Stimulated activated CD4-positive, alpha-beta T cell treated with anti-CD3 and anti-CD28 coated beads, Interleukin-2, amount 100 ng/mL, for 24 hours (primary cell): ENCODE measurements at places on chromosomes 1 and 21.

DNA sequence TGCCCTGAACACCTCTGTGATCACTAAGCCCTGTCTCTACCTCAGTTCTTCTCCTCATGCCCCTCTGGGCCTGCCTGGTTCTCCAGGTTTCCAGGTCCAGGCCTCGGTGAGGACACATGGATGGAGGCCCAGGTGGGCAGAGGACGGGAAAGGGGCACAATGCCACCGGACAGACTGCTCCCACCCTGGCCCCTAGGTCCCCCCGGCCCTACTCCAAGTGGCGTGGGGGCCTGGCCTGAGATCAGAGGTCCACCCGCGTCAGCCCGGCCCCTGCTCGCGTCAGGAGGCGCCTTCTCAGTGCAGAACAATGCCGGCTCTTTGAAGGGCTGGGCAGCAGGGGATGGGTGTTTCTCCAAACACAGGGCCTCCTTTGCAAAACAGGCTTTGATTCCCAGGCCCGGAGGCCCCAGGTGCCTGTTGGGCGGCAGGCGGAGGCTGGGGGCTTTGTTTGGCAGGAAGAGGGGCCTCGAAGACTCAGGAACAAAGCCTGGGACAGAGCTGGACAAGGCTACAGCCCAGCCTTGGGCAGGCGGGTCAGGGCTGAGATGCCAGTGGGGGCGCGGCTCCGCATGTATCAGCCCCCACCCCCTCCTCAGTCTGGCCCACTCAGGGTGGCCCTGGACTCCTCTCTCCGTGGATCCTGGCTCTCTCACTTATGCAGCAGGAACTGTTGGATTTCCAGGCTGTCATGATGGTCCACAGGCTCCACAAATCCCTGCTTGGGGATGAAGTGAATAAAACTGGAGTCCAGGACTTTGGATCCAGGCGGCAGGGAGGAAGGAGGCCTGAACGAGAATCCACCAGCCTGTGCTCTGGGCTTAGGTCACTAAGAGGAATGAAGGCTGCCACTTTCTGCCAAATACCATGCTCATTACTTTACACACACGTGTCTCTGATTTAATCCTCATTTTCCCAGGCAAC is 77.4 kb upstream of the SLC2A1 start:
- DNase-seq: no peak

- DNase-seq: no peak
These were observed 50.5 kb upstream of the ZYG11A start for GRCh38 chr1:52792036-52792435.

- DNase-seq: no peak
These were observed 179.4 kb downstream of the TGFB2 start for GRCh38 chr1:218524526-218524925.

- peak; percentile 98 for DNase-seq
These were observed at the start of gene RSBN1 for GRCh38 chr1:113811888-113812660. Gene RSBN1 (minus strand): TSS chr1:113812476. CDS start chr1:113812412, 64 bp downstream.

DNA sequence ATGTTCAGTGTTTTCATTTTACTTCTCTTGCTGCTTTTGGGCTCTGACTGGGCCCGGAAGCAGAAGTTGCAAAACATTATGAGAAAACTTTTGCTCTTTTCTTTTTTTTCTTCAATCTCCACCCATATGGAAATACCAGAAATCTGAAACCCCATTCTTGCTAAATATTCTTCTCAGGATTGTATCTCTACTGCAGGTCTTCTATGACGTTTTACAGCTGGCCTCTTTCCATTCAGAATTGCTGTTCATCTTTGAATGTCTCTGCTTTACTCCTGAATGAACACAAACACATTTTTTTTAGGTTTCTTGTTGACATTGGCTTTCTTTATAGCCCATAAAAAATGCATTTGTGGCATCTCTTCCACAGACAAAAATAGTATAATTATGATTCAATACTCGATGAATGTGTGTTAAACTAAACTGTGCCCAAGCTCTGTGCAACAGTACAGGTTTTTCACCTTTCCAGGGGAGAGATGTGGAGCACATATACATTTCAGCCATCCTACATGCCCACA is 18.8 kb downstream of the PTPRC start:
- no peak for DNase-seq
